ENCODE measurements at places on chromosomes 2 and 18. TPM values are rescaled to one million over a fixed set of nuclear protein-coding genes. Genes with fewer than 3 reads are reported as not detected.

Gene SIX3
- polyA plus RNA-seq, result not detected

DNA sequence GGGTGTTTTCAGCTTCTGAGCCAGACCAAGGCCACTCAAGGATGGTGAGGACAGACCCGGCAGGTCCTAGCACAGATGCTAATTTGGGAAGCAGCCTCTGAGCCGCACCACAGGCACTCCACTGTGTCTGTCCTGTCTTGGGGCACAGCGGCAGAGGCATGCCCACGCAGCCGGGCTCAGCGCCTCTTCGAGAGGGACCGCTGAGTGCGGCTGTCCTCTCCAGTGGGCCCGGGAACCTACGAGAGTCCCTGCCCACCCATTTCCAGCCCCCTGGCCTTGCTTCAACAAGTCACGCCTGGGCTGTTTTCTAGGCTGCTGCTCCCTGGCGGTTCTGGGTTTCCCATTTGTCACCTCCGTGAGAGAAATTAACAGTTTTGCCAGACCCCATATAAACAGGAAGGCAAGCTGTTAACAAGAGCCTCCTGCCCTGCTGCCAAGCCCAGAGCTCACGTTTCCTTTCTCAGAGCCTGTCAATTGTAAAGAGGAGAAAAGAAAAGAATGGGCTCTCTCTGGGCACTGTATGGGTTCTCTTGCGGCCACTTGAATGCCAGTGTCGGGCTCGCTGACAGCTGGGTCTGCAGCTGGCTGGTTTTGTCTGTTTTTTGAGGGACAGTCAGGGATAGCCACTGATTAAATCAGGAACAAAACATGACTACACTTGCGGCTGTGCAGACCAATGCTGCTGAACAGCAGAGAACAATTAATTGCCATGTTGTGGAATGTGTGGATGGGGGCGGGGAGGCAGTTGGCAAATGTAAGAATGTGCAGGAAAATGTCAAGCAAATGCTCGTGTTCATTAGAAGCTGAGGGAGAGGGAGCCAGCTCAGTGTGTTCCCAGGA is 30.6 kb downstream of the TMEM17 start:
- no peaks in the 10 kb centered on the region for H3K36me3 ChIP-seq
- H3K27ac ChIP-seq, result no peak overlapping the region
- H3K4me3 ChIP-seq, result peak overlapping the region; percentile 29
- no peaks in the 10 kb centered on the region for H3K27me3 ChIP-seq

- no peaks in the 10 kb centered on the region for H3K27me3 ChIP-seq
- H3K4me1 ChIP-seq, result no peaks in the 10 kb centered on the region
- no peaks in the 10 kb centered on the region for H3K36me3 ChIP-seq
- H3K4me3 ChIP-seq, result no peak overlapping the region
Observed at GRCh38 chr2:47508641-47509040, 105.7 kb downstream of the MSH2 start.

Gene NPPC
- polyA plus RNA-seq, result not detected

DNA sequence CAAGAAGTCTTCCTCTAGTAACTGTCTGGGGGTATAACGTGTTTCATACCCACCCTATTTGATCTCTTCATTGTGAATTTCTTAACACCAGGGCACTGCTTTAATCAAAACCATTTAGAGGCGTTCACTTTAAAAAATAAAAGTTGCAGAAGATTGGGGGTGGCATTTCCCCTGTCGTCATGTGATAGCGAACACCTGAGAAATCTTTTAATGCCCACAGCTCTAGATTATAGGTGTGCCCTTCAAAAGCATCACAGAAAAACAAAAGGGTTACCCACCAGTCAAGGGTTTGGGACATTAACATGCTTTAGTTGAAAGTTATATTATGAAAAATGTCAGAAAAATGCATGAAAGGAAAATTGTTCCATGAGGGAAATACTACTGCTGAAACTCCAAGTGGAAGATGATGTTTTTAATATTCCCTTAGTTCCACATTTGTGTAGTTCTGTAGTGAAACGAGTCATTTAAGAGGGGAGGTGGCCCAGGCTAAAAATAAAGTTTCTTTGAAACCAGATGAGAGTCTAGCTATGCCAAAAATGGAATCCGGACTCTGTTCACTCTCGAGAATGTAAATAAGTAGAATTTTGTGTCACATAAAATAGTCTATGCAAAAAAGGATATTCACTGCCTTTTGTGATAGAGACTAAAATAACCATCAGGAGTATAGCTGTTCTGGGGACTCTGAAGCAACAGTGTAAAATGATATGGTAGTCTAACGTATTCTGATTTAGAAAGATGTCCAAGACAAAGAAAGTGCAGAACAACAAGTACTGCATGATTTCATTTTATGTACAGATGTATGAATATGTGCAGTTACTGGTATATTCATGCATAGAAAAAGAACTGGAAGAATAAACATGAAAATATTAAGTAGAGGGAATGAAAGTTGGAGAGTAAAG is 95.3 kb downstream of the TMEM247 start:
- H3K4me3 ChIP-seq, result no peak overlapping the region
- no peak for DNase-seq
- peaks cover 8% of the 10 kb centered on the region for H3K4me1 ChIP-seq
- H3K27ac ChIP-seq, result no peak overlapping the region
- H3K36me3 ChIP-seq, result peaks cover 40% of the 10 kb centered on the region
- H3K27me3 ChIP-seq, result no peaks in the 10 kb centered on the region

- H3K27me3 ChIP-seq, result no peaks in the 10 kb centered on the region
- H3K4me3 ChIP-seq, result no peak overlapping the region
- no peak for DNase-seq
- H3K4me1 ChIP-seq, result no peaks in the 10 kb centered on the region
- H3K27ac ChIP-seq, result no peak overlapping the region
Observed at GRCh38 chr2:28653892-28654662, 97.6 kb upstream of the PPP1CB start.

GRCh38 chr2:101040761-101041160 is 38.7 kb downstream of the RPL31 start:
- peak overlapping the region; percentile 78 for H3K27ac ChIP-seq
- H3K27me3 ChIP-seq, result no peaks in the 10 kb centered on the region

Gene COLEC12
- polyA plus RNA-seq, result 0.35 TPM

Gene DSEL
- polyA plus RNA-seq, result not detected

DNA sequence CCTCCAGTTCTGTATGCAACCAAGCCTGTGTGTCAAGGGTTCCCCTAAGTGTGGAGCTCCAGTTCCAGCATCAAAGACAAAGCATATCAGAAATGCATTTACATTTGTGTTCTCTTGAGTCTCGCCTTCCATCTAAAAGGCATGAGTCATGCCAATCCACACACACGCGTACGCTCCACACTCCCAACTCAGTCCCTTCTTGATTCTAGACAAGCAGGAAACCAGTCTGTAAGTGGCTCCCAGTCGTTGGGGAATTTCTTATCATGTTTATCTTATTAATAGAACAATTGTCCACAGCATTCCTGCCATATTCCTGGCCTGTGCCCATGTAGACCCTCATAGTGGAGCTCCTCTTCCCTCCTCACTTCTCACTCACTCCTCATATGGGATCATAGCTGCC is 86.4 kb upstream of the SLC35G4 start:
- H3K27me3 ChIP-seq, result no peaks in the 10 kb centered on the region
- DNase-seq, result no peak
- H3K27ac ChIP-seq, result no peak overlapping the region
- H3K4me3 ChIP-seq, result no peak overlapping the region
- H3K4me1 ChIP-seq, result no peaks in the 10 kb centered on the region

GRCh38 chr2:101340141-101340551 is 31.6 kb upstream of the RNF149 start:
- H3K4me1 ChIP-seq, result peaks cover 31% of the 10 kb centered on the region
- no peak overlapping the region for H3K27ac ChIP-seq
- no peaks in the 10 kb centered on the region for H3K36me3 ChIP-seq
- H3K27me3 ChIP-seq, result no peaks in the 10 kb centered on the region
- no peak for DNase-seq

- H3K27ac ChIP-seq, result no peak overlapping the region
- no peak overlapping the region for H3K4me3 ChIP-seq
- no peaks in the 10 kb centered on the region for H3K27me3 ChIP-seq
- no peaks in the 10 kb centered on the region for H3K4me1 ChIP-seq
Observed at GRCh38 chr2:84383271-84383670, 75.8 kb downstream of the SUCLG1 start.

GRCh38 chr2:71700041-71700657 is 246.8 kb downstream of the DYSF start:
- H3K27ac ChIP-seq, result no peak overlapping the region
- no peaks in the 10 kb centered on the region for H3K27me3 ChIP-seq
- no peak for DNase-seq
- no peak overlapping the region for H3K4me3 ChIP-seq

DNA sequence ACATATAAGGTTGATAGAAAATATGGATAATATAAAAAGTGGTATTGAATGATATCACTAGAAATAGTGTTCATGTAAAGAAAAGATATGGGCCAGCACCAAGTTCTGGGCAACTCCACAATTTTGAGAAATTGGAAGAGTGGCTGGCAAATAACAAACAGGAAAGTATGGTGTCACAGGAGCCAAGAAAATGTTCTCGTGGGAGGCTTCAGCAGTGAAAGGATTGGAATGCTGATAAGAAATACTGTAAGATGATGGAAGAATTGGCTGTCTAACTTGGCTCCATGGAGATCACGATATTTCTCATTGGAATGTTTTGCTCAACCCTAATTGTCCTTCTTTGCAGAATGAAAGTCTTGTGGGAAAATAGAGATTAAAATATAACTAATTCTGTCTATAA is 856.8 kb downstream of the DPP10 start:
- H3K27ac ChIP-seq, result no peak overlapping the region
- no peaks in the 10 kb centered on the region for H3K4me1 ChIP-seq
- H3K27me3 ChIP-seq, result no peaks in the 10 kb centered on the region
- no peaks in the 10 kb centered on the region for H3K36me3 ChIP-seq
- no peak overlapping the region for H3K4me3 ChIP-seq

Gene IL1RN
- polyA plus RNA-seq, result 71.1 TPM

Gene DSG1
- not detected for polyA plus RNA-seq

All from CD14-positive monocyte (primary cell).